Testis (tissue), 5 donors: ENCODE measurements at places on chromosomes 11 and 22.
A peak's percentile ranks its signal among the peaks of the same experiment; 100 is the strongest.

GRCh38 chr11:92253945-92254344, 29.3 kb downstream of the FAT3 start:
- no peaks in the 10 kb centered on the region for H3K27me3 ChIP-seq
- DNase-seq, result no peak
- no peak overlapping the region for H3K4me3 ChIP-seq
- no peak overlapping the region for H3K27ac ChIP-seq

DNA sequence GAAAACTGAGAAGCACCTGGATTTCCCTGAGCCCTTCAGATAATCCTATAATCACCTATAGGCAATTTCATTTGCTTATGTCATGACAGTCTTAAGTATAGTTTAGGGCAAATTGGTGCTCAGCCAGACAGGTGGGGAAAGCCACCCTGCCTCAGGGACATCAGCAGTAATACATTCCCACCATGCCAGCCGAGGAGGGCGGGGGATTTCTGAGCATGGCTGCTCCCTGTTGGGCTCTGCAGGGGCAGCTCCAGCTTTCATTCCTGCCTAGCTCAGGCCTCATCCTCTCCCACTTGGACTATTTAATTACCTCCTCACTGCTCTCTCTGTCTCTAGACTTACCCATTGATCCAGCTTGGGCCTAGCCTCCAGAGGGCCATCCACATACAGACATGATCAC, 9.0 kb upstream of the DRD2 start:
- no peak overlapping the region for H3K27ac ChIP-seq
- no peaks in the 10 kb centered on the region for H3K36me3 ChIP-seq
- no peaks in the 10 kb centered on the region for H3K27me3 ChIP-seq
- H3K4me1 ChIP-seq, result no peaks in the 10 kb centered on the region
- no peak overlapping the region for H3K4me3 ChIP-seq
- no peak for DNase-seq

DNA sequence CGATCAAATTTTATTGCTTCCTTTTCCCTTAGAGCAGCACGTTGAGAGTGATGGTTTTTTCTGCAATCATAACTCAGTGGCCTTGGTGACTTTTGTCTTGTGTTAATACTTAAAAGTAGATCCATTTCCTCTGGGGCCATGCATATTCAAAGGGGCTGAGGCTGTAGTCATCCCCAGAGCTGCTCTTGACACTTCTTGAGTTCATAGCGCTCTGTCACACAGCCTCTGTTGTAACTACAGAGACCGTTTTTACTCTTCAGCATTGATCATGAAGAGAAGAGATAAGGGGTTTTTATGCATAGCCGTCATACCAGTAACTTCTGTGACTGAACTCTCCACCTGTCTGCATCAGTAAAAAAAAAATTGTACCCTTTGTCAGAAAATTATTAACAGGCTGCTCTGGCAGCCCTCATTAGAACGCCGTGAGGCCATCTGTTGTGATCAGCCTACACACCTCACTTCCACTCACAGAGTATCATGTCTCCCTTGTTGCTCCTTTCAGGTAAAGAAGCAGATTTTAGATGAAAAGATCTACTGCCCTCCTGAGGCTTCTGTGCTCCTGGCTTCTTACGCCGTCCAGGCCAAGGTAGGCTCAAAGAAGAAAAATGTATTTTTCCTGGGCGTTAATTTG, 38.4 kb downstream of the NF2 start:
- no peak overlapping the region for H3K4me3 ChIP-seq
- H3K4me1 ChIP-seq, result peaks cover 1% of the 10 kb centered on the region
- no peaks in the 10 kb centered on the region for H3K36me3 ChIP-seq
- DNase-seq, result no peak
- H3K27ac ChIP-seq, result no peak overlapping the region

DNA sequence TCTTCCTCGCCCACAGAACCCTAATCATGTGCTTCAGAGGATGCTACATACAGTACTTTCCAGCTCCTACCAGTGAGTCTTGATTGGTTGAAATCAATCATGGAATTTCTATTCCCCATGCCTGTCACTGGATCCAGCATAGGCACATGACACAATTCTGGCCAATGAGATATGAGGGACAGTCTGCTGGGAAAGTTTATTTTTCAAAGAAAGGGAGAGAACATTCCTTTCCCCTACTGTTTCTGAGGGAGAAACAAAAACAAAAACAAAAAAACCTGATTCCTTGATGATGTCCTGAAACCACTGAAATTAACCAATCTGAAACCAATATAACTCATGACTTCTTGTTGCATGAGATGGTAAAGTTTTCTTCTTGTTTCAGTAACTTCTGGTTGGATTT, 3.3 kb upstream of the RCN1 start:
- peaks cover 14% of the 10 kb centered on the region for H3K4me1 ChIP-seq
- H3K4me3 ChIP-seq, result no peak overlapping the region
- H3K27me3 ChIP-seq, result no peaks in the 10 kb centered on the region
- H3K36me3 ChIP-seq, result no peaks in the 10 kb centered on the region
- no peak overlapping the region for H3K27ac ChIP-seq

DNA sequence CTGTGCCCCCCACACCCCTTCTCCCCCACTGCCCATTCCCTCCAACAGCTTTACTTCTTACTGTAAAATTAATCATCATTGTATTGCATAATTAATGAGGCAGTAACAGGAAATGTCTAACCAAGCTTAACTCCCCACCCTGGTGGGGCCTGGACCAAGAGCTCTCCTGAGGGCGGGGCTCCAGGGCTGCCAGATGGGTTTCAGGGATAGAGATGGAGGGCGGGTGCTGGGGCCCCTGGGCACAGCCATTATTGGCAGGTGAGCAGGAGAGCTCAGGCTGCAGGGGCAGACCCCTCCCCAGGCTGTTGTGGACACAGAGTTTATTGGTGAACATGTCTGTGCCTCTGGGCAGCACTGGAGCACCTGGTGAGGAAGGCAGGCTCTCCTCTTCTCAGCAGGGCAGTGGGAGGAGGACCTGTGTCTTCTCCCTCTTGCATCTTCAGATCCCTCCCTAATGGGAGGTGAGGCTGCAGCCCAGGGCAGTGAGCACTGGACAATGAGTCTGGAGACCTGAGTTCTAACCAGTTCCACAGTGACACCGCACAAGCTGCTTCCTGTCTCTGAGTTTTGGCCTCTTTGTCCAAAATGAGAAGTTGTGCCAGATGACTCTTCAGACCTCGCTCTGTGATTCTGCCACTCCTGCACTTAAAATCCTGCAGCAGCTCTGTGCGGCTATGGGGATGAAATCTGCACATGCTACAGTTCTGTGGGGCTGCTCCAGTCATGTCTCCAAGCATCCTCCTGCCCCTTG, 233.3 kb downstream of the CEP164 start:
- no peaks in the 10 kb centered on the region for H3K4me1 ChIP-seq
- no peak for DNase-seq
- H3K27ac ChIP-seq, result no peak overlapping the region
- no peaks in the 10 kb centered on the region for H3K36me3 ChIP-seq
- H3K27me3 ChIP-seq, result no peaks in the 10 kb centered on the region
- H3K4me3 ChIP-seq, result no peak overlapping the region

- no peaks in the 10 kb centered on the region for H3K36me3 ChIP-seq
- peak; percentile 43 for DNase-seq
- H3K27ac ChIP-seq, result no peak overlapping the region
- H3K4me3 ChIP-seq, result no peak overlapping the region
These were observed 149.3 kb downstream of the FBXO7 start for GRCh38 chr22:32623943-32624342.
